ENCODE measurements at places on chromosomes 5 and 9.

- H3K4me1 ChIP-seq: no peaks in the 10 kb centered on the region
- no peak overlapping the region for H3K4me3 ChIP-seq
- no peaks in the 10 kb centered on the region for H3K27me3 ChIP-seq
Measured at GRCh38 chr5:115439639-115440038, 104.9 kb downstream of the FEM1C start.

- no peaks in the 10 kb centered on the region for H3K4me1 ChIP-seq
- DNase-seq: no peak
- no peaks in the 10 kb centered on the region for H3K36me3 ChIP-seq
- no peak overlapping the region for H3K4me3 ChIP-seq
Measured at GRCh38 chr9:86891091-86891490, 56.2 kb downstream of the GAS1 start.

DNA sequence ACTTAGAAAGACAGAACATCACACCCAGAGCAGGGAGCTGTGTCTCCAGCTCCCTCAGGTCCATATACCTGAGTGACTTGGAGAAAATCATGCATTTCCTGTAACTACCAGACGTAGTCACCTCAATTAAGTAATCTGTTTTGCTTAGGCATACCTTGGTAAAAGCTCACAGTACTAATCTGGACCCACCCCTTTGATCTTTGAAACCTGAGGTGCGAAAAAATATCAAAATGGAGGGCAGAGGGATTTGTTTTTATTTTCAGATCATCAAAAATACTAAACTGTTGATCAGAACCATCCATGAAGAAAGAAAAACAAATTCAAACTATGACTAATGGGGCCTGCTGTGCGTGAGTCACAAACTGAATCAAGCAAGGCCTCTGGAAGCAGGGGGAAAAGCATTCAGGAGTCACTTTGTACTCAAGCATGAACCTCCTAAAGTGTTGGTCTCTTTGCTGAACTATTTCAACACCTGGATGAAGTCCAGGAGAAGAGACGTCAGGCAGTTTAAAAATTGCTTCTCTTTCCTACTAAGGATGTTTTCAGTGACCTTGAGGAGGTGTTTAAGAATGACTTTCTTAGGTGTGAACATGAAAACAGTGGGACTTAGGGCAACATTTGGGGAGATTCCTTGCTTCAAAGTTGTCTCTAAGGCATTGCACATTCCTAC, 76.3 kb downstream of the MUSK start:
- H3K4me3 ChIP-seq: no peak overlapping the region
- peaks cover 5% of the 10 kb centered on the region for H3K4me1 ChIP-seq
- DNase-seq: peak; percentile 23
- H3K36me3 ChIP-seq: no peaks in the 10 kb centered on the region
- H3K27me3 ChIP-seq: no peaks in the 10 kb centered on the region

- peaks cover 13% of the 10 kb centered on the region for H3K4me1 ChIP-seq
- DNase-seq: no peak
- no peaks in the 10 kb centered on the region for H3K36me3 ChIP-seq
- H3K27ac ChIP-seq: no peak overlapping the region
- H3K27me3 ChIP-seq: no peaks in the 10 kb centered on the region
- no peak overlapping the region for H3K4me3 ChIP-seq
Measured at GRCh38 chr5:15573590-15573989, 73.6 kb downstream of the FBXL7 start.

DNA sequence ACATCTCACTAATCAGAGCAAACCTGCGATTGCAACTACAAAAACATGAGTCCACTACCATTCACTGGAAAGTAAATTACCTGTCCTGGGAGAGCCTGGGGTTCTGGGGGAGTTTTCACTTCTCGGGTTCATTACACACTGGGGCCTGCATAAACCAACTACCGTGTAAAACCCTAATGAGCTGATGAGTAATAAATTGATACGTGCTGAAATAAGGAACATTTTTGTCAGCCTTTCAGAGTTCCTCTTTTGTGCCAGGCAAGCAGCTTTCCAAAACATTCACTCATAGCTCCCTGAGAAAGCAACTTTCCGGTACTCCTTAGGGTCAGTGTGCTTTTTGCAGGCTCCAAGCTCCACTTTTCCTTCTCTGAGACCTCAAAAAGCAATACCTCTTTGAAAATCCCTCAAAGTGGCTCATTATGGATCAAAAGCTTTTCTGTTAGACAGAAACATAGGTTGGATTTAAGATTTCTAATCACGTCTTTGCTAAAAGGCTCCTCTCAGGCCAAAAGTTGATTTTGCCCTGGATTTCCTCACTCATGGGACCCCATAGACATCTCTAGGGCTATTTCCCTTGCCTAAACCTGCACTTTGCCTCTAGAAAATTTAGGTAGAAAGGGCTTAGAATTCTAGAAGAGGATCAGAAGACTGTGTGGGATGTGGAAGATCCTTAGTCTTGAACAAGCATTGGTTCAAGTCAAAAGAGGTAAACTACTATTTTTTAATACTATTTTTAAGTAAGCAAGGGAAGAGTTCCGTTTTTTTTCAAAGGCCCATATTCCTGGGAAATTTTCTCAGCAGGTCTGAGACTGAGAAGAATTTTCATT, 74.8 kb downstream of the ST8SIA4 start:
- no peak overlapping the region for H3K4me3 ChIP-seq
- H3K4me1 ChIP-seq: no peaks in the 10 kb centered on the region
- no peaks in the 10 kb centered on the region for H3K36me3 ChIP-seq
- no peaks in the 10 kb centered on the region for H3K27me3 ChIP-seq
- no peak overlapping the region for H3K27ac ChIP-seq

DNA sequence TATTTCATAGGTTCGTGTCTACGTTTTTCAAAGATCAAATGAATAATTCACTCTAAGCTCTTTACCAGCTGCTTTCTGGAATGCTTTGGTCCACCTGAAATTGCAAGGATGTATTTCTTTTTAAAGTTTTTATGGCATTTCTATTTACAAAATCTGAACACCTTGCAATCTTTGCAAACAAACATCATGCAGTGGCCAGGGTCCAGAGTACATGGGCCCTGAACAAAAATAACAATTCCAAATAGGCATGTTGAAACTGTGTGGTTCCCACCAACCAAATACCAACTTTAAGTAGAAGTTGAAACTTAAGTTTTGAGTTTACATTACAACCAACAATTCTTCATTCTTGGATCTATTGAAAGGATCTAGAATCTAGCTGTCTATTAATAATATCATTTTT, 180.1 kb upstream of the FTMT start:
- DNase-seq: no peak
- no peak overlapping the region for H3K4me3 ChIP-seq
- no peak overlapping the region for H3K27ac ChIP-seq
- H3K27me3 ChIP-seq: no peaks in the 10 kb centered on the region
- no peaks in the 10 kb centered on the region for H3K36me3 ChIP-seq

DNA sequence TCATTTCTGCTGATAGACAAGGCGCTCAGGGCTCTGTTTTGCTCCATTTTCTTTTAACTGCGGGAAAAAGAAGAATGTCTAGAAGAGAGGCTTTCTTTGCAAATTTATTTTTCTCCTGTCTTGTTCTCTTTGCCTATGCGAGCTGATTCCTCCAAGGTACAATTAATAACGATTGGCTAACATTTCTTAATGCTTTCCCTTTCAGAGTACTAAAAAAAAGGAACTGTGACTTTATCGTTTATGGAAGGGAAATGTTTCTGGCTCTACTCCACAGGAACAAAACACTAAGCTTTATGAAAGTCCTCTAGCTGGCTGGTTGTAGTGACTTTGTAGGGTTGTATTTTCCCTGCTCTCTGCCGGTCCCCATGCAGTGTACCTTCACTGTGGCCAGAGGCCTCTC, 11.7 kb downstream of the NSG2 start:
- no peak overlapping the region for H3K4me3 ChIP-seq
- DNase-seq: no peak
- H3K27ac ChIP-seq: no peak overlapping the region
- no peaks in the 10 kb centered on the region for H3K4me1 ChIP-seq
- no peaks in the 10 kb centered on the region for H3K27me3 ChIP-seq

- no peak overlapping the region for H3K4me3 ChIP-seq
- H3K27ac ChIP-seq: no peak overlapping the region
- H3K36me3 ChIP-seq: no peaks in the 10 kb centered on the region
- no peak for DNase-seq
- no peaks in the 10 kb centered on the region for H3K4me1 ChIP-seq
Measured at GRCh38 chr5:115641948-115642347, 16.1 kb upstream of the TMED7 start.

DNA sequence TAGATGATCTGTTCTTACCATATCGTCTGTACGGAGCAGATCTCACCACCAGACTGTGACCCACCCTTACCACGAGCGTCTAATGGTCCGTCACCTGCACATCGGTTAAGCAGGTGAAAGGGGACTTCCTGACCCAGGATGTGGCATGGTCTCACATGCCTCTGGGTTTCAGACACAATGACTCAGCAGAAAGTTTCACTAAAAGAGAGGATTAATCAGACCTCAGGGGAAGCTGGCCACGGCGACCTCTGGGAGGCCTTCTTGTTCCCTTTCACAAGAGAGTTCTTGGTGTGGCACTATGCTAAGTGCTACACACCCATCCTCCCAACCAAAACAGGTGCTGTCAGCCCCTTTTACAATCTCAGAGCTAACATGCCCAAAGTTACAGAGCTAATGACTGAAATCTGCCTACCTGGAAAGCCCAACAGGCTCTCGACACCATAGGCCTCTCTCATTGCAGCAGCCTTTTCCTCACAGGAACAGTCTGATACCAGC, 41.6 kb downstream of the ADAMTS12 start:
- peaks cover 5% of the 10 kb centered on the region for H3K4me1 ChIP-seq
- no peak overlapping the region for H3K27ac ChIP-seq
- no peak for DNase-seq

- no peaks in the 10 kb centered on the region for H3K36me3 ChIP-seq
- H3K27ac ChIP-seq: no peak overlapping the region
- no peaks in the 10 kb centered on the region for H3K4me1 ChIP-seq
- H3K4me3 ChIP-seq: no peak overlapping the region
Measured at GRCh38 chr5:66713998-66714397, 117.8 kb downstream of the MAST4 start.

DNA sequence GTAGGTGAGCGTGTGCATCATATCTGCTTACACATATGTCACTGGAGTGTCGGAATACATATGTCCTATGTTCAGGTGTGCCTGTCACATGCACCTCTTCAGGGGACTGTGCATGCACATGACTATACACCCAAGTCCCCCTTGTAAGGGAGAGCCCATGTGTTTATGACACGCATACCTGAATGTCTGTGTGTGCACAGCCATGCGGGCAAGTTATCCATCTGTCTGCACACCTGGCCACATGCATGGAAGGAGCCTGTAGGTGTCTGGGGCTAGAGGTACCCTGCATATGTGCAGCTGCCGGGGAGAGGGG, 622 bp upstream of the RGS14 start:
- DNase-seq: no peak
- H3K4me3 ChIP-seq: no peak overlapping the region
- H3K4me1 ChIP-seq: peaks cover under 1% of the 10 kb centered on the region
- no peaks in the 10 kb centered on the region for H3K36me3 ChIP-seq

DNA sequence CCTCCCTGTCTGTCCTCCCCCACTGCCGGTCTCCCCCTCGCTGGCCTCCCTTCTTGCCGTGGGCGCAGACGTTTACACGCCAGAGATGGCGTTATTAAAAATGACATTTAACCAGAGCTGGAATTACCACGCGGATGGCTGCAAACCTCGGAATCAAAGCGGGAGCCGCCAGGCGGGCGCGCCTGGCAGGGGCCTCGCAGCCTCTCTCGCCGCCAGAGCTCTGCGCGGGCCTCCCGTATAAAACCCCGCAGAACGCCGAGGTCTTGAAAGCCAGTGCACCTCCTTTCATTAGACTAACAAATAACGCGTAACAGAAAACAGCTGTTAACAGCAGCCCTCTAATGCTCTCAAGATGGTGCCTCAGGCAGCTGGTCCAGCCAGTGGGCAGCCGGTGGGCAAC, 10.2 kb downstream of the PRRX2 start:
- H3K36me3 ChIP-seq: no peaks in the 10 kb centered on the region
- H3K27ac ChIP-seq: no peak overlapping the region
- no peaks in the 10 kb centered on the region for H3K27me3 ChIP-seq
- H3K4me1 ChIP-seq: peaks cover 29% of the 10 kb centered on the region

DNA sequence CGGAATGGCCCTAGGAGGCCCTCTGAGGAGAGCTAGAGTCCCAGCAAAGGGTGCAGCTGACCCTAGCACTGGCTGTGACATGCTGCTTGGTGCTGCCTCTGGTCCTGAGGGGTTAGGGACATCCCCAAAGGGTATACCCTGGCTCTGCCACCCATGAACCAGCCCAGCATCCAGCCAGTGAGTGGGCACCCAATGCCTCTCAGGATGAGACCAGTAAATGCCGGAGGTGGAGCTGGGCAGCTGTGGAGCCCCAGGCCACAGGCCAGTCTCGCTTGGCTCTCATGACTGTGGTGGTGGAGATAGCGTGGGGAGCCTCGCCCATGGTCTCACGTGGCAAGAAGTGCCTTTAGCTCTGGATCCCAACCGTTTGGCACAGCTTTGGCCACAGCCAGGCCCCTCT, 3.7 kb upstream of the CEL start:
- peaks cover 24% of the 10 kb centered on the region for H3K36me3 ChIP-seq
- no peaks in the 10 kb centered on the region for H3K4me1 ChIP-seq
- H3K27ac ChIP-seq: no peak overlapping the region
- H3K27me3 ChIP-seq: no peaks in the 10 kb centered on the region
- DNase-seq: no peak

- DNase-seq: no peak
- H3K36me3 ChIP-seq: peaks cover 33% of the 10 kb centered on the region
- no peaks in the 10 kb centered on the region for H3K4me1 ChIP-seq
- no peaks in the 10 kb centered on the region for H3K27me3 ChIP-seq
Measured at GRCh38 chr9:134740071-134740470, 98.5 kb downstream of the COL5A1 start.

- no peaks in the 10 kb centered on the region for H3K36me3 ChIP-seq
- no peaks in the 10 kb centered on the region for H3K4me1 ChIP-seq
- no peak overlapping the region for H3K27ac ChIP-seq
- DNase-seq: no peak
- no peaks in the 10 kb centered on the region for H3K27me3 ChIP-seq
Measured at GRCh38 chr9:126925876-126926275, 11.3 kb downstream of the RALGPS1 start.

GRCh38 chr5:53201746-53202145, 92.2 kb upstream of the MOCS2 start:
- no peaks in the 10 kb centered on the region for H3K36me3 ChIP-seq
- no peak for DNase-seq
- H3K4me1 ChIP-seq: no peaks in the 10 kb centered on the region
- no peaks in the 10 kb centered on the region for H3K27me3 ChIP-seq

DNA sequence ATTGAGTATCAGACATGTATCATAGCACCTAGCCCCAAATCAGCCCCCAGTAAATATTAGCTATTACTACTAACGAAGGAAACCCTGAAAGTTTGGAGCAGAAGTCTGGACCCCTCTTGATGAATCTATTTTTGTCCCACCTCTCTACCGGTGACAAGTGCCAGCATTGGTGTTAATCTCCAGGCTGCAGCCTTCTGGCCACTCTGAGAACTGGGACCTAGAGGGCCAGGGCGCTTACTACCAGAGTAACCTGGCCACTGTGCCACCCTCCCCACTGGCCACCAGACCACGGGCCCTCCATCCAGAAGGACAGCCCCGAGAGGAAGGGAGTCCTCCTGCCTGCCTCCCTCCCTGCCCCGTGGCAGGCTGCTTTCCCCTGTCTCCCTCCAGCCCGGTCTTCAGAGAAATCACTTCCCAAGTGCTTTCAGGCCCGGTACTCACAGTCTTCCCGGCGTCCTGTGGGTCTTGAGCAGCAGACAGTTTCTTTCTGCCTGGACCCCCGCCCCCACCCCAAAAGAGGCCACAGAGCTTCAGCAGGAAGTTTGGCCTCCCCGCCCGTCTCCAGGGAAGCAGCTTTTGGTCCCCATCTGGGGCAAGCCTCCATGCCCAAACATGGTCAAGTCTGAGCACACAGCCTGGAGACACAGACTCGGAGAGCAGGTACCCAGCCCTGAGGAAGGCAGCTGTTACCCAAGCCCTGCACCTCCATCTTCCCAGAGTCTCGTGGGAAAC, at the start of gene KCNMB1:
Gene KCNMB1 (minus strand): TSS at position 550 of the 732 bp plus-strand sequence. CDS start 3,920 bp downstream, outside the sequence.
- peak; percentile 80 for DNase-seq
- peak within 1 kb of the TSS; percentile 59 for H3K4me3 ChIP-seq
- peak within 1 kb of the TSS; percentile 97 for H3K27ac ChIP-seq
- no peaks in the 10 kb centered on the region for H3K27me3 ChIP-seq
